ENCODE measurements at places on chromosomes 4 and X.

GRCh38 chr4:80407246-80407645, 71.7 kb downstream of the CFAP299 start:
- no peak for DNase-seq

GRCh38 chr4:56410247-56411062, 23.2 kb upstream of the AASDH start:
- DNase-seq: no peak

DNA sequence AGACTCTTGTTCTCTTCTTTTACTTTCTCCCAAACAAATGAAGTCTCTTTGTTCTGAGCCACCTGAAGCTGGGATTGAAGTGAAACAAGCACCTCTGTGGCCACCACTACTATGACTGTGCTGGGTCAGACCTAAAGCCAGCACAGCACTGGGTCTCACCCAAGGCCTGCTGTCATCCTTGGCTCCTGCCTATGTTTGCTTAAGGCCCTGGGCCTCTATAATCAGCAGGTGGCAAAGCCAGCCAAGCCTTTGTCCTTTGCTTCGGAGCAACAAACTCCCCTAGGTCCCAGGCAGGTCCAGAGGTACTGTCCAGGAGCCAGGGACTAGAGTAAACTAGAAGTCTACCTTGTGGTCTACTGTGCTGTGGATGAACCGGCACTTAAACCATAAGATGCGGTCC, 220.6 kb upstream of the ARSJ start:
- DNase-seq: no peak

GRCh38 chr4:165328101-165328425, 594 bp downstream of the MSMO1 start:
- DNase-seq: no peak

DNA sequence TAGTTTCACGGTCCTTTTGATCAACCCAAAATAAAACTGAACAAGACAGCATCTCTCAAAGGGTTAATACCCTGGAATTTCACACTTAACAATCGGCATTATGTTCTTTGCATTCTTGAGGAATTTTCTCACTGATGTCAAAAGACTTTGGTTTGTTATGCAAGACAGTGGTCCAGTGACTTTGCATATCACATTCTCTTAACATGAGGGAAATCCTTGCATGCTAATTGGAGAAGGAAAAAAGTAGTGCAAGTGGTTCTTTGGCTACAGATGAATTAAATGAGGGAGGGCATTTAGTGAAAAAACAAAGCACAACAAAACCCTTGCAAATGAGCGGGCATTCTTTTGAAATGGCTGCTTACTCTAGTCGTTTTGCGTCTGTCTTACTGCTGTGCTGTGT, 105.1 kb upstream of the LIMCH1 start:
- DNase-seq: no peak

- DNase-seq: no peak
Measured at GRCh38 chr4:13701937-13702446, 74.5 kb upstream of the BOD1L1 start.

DNA sequence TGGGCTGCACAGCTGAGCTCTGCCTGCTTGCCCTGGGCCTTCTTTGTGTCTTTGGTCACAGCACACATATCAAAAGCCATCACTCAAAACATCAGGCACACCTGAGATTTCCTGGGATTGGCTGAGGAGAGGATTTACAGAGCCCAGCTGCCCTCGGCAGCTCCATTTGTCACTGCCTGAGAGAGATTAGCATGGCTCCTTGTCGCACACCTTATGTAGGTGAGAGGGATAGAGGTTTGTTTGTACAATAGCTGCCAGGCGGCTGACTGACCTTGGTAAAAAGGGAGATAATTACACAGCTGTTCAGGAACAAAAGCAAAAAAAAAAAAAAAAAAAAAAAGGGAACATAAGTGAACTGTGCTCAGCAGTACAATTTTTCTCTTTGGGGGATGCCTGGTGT, 63.2 kb downstream of the MGST2 start:
- no peak for DNase-seq

GRCh38 chr4:136007991-136008390, 1524.3 kb downstream of the PCDH18 start:
- no peak for DNase-seq

- no peak for DNase-seq
Measured at GRCh38 chr4:100742045-100742444, 224.2 kb upstream of the EMCN start.

DNA sequence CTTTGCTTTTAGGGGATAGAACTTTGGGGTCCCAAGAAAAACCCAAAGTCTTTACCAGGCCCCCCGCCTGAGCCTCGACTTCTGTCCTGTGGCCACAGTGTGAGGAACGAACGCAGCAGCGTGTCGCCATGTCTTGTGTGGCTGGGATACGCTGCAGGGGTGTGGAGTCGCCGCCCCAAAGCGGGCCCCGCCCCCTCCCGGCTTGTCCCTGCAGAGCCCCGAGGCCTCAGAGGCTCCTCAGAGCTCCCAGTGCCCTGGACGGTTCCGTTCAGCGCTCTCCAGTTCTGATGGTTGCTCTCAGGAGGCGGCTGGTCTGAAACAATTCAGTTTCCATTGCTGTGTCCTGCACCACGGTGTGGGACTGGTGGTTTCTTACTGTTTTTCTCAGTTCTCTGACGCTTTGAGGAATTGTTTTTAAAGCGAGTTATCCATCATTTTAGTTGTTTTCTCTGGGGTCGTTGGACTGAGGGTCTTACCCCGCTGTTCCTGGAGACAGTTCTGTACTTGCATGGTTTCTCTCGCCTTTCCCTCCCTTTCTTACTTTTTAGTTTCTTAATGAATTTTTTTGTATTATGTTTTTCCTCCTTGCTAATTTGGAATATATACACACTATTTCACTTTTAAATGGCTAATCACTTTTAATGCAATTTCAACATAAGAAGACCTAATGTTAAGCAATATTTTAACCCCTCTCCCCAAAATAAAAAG, 1.6 kb upstream of the IDUA start:
- peak; percentile 74 for DNase-seq

- DNase-seq: no peak
Measured at GRCh38 chr4:110640576-110640975, 17.7 kb upstream of the PITX2 start.

DNA sequence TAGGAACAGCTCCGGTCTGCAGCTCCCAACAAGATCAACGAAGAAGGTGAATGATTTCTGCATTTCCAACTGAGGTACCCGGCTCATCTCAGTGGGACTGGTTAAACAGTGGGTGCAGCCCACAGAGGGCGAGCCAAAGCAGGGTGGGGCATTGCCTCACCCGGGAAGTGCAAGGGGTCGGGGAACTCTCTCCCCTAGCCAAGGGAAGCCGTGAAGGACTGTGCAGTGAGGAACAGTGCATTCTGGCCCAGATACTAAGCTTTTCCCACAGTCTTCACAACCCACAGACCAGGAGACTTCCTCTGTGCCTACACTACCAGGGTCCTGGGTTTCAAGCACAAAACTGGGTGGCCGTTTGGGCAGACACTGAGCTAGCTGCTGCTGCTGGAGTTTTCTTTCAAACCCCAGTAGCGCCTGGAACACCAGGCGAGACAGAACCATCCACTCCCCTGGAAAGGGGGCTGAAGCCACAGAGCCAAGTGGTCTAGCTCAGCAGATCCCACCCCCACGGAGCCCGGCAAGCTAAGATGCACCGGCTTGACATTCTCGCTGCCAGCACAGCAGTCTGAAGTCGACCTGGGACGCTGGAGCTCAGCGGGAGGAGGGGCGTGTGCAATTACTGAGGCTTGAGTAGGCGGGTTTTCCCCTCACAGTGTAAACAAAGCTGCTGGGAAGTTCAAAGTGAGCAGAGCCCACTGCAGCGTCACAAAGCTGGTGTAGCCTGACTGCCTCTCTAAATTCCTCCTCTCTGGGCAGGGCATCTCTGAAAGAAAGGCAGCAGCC, 84.6 kb downstream of the THOC2 start:
- no peak for DNase-seq

DNA sequence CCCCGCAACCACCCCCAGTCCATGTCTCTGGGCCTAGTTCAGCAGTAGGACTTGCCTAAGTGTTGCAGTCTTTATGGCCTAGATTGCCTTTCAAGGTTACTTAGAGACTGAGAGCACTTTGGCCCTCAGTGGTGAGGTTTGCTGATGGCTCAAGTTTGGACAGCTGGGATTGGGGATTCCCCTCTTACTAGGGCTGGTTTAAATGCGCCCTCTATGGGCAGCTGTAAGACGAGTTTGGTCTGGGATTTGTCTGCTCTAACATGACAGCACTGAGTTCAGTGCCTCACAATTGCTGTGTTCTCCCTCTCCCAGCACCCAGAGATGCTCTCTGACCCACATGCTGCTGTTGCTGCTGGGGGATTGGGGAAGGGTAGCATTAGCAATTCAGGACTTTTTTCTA, 23.1 kb downstream of the DACH2 start:
- DNase-seq: no peak

DNA sequence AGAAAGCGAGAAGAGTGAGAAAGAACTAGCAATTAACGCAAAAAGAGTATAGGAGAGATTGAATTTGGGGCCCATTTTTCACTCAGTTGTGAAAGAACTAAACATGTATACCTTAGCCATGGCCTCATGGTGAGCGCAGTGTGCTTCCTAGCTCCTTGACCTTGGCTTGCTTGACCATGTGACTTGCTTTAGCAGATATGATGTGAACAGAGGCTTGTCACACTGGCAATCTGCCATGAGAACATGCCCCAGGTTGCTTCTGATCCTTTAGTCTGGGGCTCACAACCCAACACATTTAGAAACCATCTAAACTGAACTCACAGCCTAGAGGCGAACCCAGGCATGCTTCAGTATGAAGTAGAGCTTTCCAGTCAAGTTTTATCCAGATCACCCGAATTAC, 260.1 kb upstream of the FTHL17 start:
- no peak for DNase-seq

GRCh38 chr4:22720091-22720490, 27.4 kb downstream of the GBA3 start:
- DNase-seq: no peak

GRCh38 chr4:14434916-14435315, 567.4 kb upstream of the CPEB2 start:
- DNase-seq: no peak

DNA sequence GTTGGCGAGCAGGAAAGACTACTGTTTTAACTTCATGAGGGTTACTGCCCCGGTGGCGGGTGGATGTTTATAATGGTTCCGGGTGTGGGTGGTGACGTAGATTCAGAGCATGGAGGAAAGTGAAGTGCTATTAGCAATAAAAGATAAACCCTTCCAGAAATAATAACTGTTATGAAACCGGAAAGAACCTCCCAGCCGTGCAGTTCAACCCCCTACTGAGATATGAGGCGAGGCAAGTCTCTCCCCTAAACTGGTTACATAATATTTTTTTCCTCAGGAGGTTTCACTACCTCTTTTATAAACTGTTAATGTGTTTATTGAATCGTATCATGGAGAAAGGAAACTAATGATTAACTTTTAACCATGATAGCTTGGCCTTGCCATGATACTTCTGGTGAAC, 33.9 kb upstream of the STIM2 start:
- DNase-seq: no peak

GRCh38 chr4:41303372-41304118, 46.8 kb downstream of the UCHL1 start:
- no peak for DNase-seq

GRCh38 chr4:169993531-169993930, 32.7 kb downstream of the MFAP3L start:
- no peak for DNase-seq

DNA sequence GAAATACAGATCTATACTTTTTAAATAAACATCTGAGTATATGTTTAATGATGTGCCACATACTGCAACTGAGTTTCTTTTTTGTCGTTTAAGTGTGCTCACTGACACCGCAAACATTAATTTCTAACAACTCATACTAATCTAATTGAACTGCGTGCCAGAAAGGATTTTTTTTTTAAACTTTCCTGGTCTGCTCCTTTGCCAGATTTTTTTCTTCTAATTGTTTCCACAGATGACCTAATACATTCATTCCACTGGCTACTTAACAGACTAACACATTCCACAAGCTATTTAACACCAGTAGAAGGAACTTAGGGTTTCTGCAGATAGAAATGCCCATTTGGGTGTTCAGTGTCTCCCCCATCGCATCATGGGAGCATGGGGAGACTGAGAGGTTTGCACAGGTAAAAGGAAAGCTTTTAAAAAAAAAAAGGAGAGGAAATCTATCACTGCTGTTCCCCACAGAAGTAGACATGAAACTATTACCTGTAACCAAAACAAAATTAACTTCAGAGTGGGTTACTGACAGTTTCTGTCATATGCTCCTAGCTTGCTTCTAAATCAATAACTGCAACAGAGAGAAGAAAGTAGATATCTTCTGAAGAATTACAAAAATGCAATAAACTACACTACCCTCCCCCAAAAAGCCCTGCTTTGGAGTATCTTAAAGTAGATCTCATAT, 31.6 kb downstream of the SH3KBP1 start:
- no peak for DNase-seq

DNA sequence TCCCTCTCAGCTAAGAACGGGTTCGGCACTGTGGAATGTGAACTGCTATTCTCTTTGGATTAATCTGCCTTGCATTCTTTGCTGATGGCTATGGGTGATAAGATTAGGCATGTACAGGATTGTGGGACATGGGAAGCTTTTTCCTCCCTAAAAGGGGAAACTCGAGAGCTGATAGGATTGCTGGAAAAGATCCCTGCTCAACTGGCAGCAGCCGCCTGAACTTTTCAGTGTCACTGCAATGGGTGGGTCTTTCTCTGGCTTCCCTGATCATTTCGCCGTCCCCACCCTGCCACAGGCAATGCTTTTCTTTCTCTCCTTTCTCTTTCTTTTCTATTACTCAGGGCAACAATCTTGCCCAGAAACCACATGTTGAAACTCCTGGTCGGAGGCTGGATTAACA, 20.5 kb downstream of the PAGE2 start:
- no peak for DNase-seq

- no peak for DNase-seq
Measured at GRCh38 chr4:152099555-152099954, 338.7 kb upstream of the GATB start.

DNA sequence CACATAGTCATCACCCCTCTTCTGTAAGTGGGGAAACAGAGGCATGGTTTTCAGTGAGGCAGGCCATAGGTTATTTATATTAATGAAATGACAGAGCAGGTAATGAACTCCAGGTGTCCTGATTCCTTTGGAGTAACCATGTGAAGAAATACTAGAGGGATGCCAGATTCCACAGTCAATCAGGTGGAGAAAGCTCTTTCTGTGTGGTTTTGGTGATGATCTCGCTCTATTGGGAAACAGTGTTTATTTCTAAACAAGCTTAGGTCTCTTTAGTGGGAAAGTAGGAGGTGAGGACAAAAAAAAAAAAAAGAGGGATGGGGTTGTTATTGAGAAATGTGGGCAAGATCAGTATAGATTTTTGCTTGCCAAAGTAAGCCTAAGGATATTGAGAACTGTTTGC, 12.2 kb downstream of the DOCK11 start:
- no peak for DNase-seq

- no peak for DNase-seq
Measured at GRCh38 chr4:85737254-85737653, 262.3 kb downstream of the ARHGAP24 start.

GRCh38 chr4:89331686-89332544, 24.3 kb upstream of the GPRIN3 start:
- no peak for DNase-seq

GRCh38 chrX:66635360-66635759, 3.5 kb downstream of the EDA2R start:
- DNase-seq: no peak

- DNase-seq: no peak
Measured at GRCh38 chr4:122131562-122132157, 20.5 kb upstream of the BLTP1 start.

Data from stimulated activated effector memory CD8-positive, alpha-beta T cell treated with anti-CD3 and anti-CD28 coated beads, Interleukin-12 subunit alpha, Interleukin-12 subunit beta, amount 100 ng/mL, for 72 hours (primary cell).